ENCODE measurements at places on chromosomes 6 and 20.

- DNase-seq = no peak
Observed at GRCh38 chr6:168106633-168107005, 27.6 kb upstream of the FRMD1 start.

DNA sequence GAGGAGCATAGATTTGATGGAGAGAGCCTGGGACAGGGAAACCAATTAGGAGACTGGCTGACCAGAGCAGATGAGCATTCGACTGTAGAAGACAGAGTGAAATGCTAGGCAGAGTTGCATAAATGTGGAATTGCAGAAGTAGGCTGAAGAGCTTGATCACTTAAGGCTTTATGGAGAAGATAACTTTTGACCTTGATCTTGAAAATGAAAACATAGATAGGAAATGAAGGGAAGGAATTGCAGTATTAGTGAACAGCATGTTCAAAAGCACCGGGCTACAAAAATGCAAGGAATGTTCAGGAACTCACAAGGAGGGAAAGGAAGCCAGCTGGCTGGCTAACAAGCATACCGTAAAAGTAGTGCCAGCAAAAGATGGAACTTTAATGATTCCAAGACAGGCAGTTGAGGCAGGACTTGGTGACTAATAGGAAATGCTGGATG is 20.5 kb upstream of the LTV1 start:
- no peak for DNase-seq

DNA sequence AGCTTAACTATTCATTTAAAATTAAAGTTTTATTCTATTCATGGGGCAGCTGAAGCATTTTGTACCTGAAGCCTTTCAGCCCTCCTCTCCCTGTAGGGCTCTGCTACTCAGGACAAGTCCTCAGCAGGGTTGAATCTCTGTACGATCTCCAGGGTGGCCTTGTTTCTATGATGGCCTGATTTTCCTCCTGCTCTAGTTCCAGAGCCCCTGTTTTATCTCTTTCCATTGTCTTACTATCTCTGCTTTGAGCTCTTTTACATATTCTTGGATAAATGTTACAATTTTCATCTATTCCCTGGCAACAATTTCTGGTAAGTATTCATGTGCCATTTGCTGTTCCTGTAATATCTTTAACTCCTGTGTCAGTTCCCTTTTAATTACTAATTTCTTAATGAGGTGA is 19.8 kb upstream of the MYL9 start:
- DNase-seq = no peak

DNA sequence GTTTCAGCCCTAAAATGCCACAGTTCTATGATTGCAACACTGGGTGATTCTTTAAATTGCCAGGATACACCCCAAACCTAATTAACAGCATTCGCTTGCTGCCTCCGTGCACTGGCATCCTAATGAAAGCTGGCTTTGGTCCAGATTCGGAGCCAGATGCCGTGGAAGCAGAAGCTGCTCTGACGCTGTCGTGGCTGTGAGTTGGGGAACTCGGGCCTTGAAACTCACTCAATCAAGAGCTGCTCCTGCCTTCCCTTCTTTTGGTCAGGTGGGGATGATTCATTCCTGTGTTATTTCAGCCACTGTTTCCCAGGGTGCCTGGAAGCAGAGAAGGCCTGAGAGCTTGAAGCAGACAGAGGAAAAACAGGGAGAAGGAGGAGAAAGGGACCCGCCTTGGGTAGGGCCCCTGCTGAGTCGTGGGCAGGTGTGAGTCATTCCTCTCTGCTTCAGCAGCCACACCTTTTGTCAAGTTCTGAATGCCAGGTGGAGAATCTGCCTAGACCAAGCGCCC is 36.2 kb upstream of the DSP start:
- no peak for DNase-seq

DNA sequence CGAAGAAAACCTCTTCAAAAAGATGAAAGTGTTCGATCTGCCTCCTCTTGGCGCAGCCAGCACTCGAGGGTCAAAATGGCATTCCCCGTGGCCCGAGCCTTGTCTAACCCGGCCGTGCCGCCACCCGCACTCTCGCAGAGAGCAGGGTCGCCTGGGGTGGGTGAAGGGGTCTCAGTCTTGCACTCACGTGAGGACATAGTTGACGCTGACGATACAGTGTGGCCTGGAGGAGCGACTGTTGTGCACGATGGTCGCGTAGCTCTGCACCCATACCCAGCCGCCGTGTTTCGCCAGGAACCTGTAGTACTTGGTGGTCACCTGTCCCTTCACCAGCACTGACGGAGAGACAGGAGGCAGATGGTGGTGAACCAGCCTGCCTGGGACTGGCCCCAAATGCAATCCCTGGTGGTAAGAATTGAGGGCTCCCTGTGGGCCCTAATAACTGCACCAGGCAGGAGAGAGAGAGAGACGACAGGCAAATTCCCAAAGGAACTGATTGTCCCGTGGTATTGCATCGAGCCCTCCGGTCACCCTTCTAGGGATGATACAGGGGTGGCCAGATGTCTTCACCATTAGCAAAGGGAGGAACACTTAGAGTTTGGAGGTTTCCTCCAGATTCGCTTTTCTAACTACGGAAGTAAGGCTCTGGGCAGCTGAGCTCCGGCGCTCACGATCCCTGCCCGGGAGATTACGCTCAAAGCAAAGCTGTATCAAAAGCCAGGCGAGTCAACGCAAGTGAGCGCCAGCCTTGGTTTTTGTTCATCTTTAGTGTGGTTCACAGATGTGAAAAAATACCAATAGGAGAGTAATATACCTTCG is 17.4 kb downstream of the SIM1 start:
- DNase-seq = no peak

GRCh38 chr6:129921169-129921817 is 60.2 kb upstream of the TMEM244 start:
- DNase-seq = no peak
